ENCODE measurements at places on chromosomes 5 and 9.

- DNase-seq: no peak
Observed at GRCh38 chr5:121993191-121993590, 31.4 kb downstream of the SRFBP1 start.

DNA sequence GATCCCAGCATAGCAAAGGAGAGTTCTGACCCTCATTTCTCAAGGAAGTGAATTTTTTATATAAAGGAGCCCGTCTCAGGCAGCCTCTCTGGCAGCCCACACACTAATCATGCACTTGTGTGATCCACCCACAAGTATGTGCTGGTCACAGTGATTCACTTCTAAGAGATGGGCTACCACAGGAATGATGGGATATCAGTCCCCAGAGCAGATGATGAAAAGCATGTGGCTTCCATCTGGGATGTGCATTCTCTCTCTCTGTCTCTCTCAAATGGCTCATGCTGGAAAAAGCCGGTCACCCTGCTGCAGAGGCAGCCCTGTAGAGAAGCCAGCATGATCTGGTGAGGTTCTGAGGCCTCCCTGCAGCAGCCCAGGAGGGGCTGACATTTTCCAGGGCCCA is 74.2 kb upstream of the ADCY2 start:
- DNase-seq: no peak

- no peak for DNase-seq
Observed at GRCh38 chr5:139137697-139138096, 60.5 kb downstream of the SIL1 start.

DNA sequence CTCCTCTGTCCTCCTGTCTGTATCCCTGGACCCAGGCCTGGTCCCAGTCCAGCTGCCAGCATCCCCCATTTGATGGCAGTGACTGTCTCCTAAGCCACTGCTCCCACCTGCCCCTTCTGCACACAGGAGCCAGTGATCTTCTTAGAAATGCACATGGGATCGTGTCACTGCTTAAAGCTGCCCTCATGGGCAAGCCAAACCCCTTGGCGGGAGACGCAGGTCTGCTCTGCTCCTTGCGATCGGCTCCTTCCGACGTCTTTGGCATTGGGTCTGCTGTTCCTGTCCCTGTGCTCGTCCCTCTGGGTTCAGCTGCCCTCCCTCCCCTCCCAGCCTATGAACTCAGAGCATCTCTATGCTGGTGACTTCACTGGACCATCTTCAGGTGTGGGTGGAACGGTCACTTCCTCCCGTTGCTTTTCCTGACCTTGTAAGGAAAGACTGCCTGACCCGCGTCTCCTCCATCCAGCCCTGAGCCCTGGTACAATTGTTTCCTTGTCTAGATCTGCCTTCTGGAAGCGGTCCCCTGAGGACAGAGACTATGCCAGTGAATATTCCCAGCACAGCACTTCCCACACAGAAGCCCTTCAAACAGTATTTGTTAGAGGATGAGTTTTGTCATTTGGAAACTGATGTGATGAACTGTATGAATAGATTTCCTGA is 116.5 kb downstream of the ZNF354C start:
- DNase-seq: no peak

GRCh38 chr5:103894882-103895281 is 332.3 kb upstream of the NUDT12 start:
- DNase-seq: no peak

DNA sequence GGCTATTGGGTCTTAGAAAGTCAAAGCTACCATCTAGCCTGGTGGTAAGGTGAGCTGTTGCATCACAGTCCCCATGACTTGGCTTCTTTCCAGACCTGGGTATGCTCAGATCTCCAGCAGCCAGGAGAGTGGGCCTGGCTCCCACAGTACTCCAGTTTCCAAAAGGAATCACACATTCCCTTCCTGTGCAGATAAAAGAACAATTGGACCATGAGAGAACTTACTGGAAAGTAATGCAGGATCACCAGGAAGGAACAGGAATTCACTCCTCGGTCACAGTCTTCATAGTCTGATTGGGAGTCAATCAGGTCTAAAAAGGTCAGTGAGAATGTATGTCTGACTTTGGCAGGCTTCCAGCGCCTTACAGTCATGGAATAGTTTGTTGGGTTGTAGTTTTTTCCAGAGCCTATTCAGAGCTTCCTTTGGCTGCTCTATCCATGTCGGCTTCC is 47.8 kb upstream of the CD180 start:
- DNase-seq: no peak

DNA sequence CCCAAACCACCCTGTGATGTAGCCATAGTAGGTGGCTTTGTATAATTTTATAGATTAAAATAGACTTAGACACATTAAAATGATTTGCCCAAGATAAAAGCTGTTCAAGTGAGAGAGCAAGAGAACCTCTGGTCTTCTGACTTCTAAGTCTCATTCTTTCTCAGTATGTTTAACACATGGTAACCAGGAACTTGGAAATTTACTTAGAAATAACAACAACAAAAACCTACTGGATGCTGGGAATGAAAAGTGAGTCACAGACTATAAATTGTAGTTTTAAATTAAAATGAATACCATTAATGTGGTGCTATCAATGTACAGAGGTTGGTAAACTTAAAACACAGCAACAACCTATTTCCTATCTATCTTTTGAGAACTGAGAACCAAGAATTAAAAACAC is 30.4 kb downstream of the HMGCR start:
- DNase-seq: no peak

DNA sequence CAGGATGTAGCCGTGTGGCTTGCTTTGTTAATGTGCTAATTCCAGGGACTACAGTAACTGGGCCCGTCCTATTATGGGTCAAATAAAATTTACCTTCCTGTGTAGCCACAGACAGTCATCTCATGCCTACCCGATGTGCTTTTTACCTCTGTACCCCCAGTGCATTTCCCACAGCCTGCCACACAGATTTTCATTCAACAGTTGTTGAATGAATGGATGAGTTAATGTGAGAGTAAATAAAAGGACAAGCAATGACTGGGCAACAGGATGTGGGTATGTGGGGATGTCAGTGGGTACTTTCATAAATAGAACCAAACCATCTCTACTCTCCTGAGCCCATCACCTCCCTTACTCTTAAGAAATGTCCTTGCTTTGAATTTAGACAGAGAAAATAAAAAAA is 441.2 kb upstream of the ZNF462 start:
- no peak for DNase-seq

- no peak for DNase-seq
Observed at GRCh38 chr9:1979741-1980367, 35.3 kb upstream of the SMARCA2 start.

GRCh38 chr5:40797273-40798011 is 732 bp downstream of the PRKAA1 start:
- peak; percentile 56 for DNase-seq

DNA sequence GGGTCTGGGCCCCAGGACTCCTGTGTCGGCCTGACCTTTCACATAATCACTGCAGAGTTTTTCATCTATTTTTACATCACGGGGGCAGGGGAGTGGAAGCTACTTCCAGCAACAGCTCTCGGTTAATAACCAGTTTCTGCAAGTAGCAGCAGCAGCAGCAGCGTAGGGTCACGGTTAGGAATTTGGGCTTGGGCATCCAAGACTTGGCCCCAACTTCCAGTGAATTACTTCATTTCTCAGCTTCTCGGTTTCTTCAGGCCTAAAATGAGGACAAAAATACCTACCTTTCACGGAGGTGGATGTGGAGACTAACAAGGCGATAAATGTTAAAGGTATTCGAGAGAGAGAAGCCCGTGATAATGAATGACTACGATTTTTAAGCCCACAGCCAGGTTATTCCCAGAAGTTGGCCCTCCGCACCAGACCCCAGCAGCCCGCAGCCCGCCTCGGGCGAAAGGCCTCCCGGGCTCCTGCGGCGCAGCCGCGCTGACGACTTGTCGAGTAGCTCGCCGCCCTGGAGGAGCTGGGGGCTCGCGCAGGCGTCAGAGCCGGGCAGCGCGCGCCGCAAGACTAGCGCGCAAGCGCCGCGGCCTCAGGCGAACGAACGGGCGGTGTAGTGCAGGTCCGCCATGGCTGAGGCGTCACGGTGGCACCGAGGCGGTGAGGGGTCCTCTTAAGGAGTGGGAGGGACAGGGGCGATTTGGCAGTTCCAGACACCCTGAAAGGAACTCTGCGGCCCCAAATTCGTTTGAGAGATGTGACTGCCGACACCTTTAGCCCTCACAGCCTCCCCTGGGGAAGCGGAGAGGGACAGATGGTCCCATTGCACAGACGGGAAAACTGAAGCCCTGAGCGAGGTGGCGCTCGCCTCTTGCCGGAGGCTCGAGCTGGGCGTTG is at the start of gene PKD2L2:
Gene PKD2L2 (plus strand): TSS at position 595 of the 897 bp plus-strand sequence. CDS start 35 bp downstream, at position 630.
- DNase-seq: peak; percentile 59

DNA sequence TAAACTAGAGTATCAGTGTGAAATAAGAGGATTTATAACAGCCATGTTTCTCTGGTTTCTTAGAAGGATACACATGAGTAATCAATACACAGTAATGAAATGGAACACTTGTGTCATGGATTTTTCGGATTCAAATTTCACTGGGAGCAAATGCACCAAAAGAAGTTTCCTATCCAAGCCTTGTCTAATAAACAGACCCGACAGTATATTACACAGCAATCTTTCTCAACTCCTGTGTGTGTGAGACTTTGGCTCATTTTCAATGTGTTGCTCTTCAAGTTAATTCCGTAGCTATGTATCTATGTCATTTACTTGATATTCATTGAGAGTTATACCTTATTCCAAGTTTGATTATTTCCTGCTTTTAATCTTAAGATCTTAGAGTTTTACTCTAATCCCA is 930.2 kb downstream of the MAT2B start:
- DNase-seq: no peak

GRCh38 chr5:88398316-88398715 is 129.7 kb upstream of the TMEM161B start:
- no peak for DNase-seq

GRCh38 chr5:120096413-120096812 is 367.7 kb upstream of the PRR16 start:
- no peak for DNase-seq

DNA sequence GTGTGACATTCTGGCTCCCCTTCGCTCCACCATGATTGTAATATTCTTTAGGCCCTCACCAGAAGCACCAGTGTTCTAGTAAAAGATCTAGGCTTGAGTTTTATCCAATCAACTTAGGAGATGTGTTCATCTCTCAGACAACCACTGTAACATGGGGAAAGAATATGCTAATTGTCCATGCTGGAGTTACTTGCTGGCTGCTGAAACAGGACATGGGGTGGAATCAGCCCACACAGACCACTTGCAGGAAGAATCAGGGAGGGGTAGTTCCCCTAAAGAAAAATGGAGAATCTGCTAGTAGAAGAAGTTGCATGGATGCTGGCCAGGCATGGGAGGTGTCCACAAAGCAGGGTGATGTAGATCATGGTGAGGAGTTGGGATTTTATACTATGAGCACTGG is 86.2 kb downstream of the FEM1C start:
- DNase-seq: no peak

DNA sequence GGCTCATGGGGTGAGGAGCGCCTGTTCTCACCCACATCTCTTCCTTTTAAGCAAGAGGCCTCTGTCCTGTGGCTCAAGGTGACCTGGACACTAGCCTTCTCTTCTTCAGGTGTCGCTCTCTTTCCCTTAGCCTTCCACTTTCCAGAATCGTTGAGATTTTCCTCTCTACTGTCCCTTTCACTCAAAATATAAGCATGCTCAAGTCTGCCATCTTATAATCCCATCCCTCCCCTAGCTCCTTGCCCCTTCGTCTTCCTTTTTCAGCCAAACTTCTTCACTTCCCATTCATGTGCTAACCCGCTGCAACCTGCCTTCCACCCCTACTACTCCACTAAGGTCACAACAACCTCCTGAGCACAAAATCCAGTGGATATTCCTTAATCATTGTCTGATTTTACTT is 13.1 kb downstream of the PTGR1 start:
- DNase-seq: no peak

GRCh38 chr5:177018341-177018740 is 4.2 kb upstream of the ZNF346 start:
- no peak for DNase-seq

- no peak for DNase-seq
Observed at GRCh38 chr9:131840220-131840619, 100.3 kb upstream of the RAPGEF1 start.

GRCh38 chr5:10634050-10634449 is 70.2 kb downstream of the ANKRD33B start:
- no peak for DNase-seq

DNA sequence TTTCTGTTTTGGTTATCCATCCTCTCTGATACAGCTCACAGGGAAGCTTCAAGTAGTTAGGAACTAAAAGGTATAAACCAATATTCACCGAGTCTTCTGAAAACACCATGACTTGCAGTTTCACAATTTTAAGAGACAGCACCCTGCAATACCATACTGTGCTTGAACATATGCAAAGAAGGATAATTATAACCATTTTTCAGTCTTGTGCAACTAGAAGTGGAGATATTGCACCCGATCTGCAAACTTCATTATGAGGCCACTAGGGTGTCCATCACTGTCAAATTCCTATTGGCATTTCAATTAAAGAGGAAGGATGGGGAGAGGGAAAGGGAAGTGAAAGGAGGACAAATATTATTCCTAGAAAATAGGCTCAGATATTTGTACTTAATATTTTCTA is 32.4 kb upstream of the CEP120 start:
- DNase-seq: no peak

GRCh38 chr5:37214550-37214949 is 34.6 kb downstream of the CPLANE1 start:
- no peak for DNase-seq

DNA sequence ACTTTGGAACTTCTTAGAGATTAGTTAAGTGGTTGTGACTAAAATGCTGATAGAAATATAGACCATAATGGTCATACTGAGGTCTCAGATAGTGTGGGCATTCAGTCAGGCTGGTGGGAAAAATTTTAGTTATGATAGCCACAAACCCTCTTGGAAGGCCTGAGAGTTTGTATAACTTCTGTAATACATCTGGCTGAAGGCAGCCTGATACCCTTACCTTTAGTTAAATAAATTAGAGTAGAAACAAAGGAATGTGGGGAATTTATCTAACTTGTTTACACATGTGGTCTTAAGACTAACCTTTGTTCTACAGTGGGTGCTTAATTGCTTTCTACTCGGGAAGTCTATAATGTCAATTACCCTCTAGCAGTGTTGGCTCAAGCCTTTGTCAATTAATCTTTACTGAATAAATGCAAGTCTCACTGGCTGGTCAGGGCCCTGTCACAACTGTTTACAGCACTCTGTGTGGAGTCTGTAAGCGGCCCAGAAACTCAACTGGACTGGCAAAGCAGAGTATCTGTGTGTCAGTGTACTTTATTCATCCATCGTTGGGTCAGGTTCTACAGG is 184.0 kb downstream of the FBXO4 start:
- no peak for DNase-seq

DNA sequence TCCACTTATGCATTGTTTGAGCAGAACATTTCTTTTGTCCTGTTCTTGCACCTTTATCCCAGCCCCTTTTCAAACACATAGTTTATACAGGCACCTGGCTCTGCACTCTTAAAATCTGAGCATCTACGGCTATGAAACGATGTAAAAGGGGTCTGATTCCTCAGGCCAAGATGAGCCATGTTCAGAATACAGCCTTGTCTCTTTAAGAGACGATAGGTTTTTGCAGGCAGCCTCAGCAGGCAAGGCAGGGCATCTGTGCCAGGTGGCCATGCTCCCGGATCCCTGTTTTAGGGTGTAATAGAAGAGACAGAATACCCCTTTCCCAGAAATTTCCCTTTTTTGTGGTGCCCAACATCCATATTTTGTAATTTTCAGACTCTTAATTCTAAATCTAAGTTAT is 89.1 kb upstream of the NFIB start:
- DNase-seq: no peak

Measured in activated CD4-positive, alpha-beta T cell treated with anti-CD3 and anti-CD28 coated beads, Interleukin-2, amount 50 U/mL, for 24 hours (primary cell).